ENCODE measurements at places on chromosomes 5 and 9.

GRCh38 chr9:93125331-93125894 lies 8.6 kb downstream of the NINJ1 start:
- DNase-seq: peak; percentile 5

DNA sequence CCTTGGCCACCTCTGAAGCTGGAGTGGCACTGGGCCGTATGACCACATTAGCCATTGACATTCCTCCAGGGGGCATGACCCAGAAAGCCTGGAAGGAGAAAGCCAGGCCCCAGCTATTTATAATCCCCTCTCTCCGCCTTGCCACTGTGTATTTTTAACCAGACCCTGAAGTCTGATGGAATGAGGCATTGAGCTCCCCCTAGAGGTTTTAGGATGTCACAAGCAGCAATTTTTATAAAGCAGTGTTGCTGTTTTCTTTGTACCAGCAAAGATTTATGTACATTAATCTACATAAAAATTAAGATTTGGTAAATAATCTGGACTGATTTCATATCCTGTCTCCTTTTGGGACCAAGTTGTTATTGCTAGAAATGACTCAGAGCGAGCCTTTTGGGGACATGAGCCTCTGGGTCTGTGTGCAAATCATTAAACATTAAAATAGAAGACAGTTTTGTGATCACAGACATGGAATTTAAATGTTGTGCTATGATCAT lies 127.1 kb downstream of the TRIO start:
- peak; percentile 38 for DNase-seq

GRCh38 chr9:90198956-90199355 lies 443.7 kb downstream of the DIRAS2 start:
- no peak for DNase-seq

GRCh38 chr5:89572696-89573095 lies 689.7 kb upstream of the MEF2C start:
- no peak for DNase-seq

DNA sequence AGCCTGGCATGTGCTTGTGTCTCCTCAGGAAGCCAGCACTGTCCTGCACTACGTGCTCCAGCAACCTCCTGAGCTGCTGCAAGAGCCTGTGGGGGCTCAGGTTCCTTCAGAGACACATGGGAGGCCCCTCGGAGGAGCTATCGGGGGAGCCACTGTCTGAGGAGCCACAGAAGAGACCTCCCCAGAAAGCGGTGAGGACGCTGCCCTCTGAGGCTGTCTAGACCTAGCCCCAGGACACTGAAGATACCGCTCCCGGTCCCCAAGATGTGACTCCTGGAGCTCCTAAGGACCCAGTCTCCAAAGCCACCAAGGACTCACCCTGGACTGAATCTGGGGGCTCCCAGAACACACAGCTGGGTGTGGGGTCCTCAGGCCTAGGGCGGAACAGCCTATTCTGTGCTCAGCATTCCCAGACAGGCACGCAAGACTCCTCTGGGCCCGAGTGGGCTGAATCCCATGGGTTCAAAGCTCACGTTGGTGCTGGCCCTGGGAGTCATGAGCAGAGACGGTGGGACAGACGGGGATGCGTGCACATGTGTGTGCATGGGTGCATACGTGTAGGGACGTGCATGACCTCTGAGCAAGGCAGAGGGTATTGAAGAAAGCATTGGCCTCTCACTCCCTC lies 50.0 kb downstream of the HRH2 start:
- DNase-seq: peak; percentile 7

- no peak for DNase-seq
Observed at GRCh38 chr5:96785326-96786109, 22.2 kb downstream of the ERAP1 start.

DNA sequence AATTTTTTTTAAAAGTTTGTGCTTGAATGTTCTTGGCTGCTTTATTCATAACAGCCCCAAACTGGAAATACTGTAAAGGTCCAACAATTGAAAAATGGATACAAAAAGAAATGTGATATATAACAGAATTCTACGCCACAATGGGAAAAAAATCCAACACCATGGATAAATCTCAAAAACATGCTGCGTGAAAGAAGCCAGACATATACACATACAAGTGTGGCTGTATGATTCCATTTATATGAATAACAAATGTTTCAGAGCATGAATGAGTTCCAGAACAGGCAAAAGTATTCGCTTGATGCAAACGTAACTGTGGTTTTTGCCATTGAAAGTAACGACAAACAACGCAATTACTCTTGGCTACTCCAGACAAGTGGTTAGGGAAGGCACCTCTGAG lies 7.2 kb upstream of the SFXN1 start:
- no peak for DNase-seq

DNA sequence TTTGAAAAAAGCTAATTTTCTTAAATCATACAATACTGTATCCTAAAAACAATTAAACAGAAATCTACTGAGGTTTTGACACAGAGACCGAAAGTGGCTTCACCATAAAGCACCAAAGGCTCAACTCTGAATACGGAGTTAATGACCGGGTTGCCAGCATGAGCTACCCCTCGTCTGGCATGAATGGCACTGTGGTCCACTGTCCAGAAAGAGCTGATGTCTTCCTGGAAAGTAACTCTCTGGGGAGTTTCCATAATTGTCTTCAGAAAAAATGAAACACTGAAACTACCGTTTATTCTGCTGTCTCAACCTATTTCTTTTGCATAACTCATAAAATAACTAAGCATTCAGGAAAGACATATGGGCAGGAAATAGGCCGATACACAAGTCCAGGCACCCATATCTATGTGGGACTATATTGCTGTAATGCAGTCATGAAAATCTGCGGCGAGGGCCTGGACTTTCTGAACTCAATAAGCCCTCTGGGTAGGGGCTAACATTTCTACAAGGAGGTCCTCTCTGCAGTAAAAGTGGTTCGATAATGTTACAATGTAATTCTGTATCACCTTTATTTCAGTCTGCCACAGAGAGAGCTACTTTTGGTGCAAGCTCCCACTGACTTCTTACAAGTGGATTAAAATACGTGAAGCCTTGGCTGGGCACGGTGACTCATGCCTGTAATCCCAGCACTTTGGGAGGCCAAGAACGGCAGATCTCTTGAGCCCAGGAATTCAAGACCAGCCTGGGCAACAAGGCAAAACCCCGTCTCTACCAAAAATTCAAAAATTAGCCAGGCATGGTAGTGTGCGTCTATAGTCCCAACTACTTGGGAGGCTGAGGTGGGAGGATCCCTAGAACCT lies 52.4 kb downstream of the ANKH start:
- DNase-seq: no peak

DNA sequence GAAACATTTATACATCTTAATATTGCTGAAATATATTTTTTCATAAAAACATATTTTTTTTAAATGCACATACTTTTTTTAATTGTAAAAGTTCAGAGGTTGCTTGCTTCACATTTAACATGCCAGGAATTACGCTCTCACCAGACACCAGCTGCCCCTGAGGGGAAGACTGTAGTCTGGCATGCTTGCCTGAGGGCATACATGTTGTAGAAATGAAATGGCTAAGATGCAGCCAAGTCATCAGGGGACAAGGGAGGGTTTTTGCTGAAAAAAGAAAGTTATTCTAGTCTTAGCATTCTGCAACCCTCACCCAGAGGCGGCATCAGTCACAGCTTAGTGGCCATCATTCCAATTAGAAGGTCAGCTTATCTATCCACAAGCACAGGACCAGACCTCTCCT lies 426.7 kb upstream of the FTMT start:
- no peak for DNase-seq

GRCh38 chr5:56532466-56532865 lies 282.9 kb upstream of the MAP3K1 start:
- DNase-seq: no peak

DNA sequence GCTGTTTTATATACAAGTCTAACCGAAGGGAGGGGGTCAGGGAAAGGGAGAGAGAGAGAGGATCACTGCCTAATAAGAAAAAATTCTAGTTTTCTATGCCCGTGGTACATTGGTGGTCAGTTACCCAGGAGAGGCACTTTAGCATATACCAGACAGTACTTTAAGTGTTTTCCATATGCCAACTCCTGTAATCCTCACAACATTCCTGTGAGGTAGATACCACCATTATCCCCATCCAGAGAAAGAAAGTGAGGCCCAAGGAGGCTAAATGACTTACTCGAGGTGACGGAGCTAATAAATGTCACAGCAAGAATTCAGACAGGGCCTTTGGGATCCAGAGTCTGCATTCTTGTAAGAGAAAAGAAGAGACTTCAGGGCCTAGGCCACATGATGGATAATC lies 161.8 kb downstream of the NTRK2 start:
- no peak for DNase-seq

GRCh38 chr5:150368526-150368925 lies 11.0 kb downstream of the TCOF1 start:
- DNase-seq: no peak

- no peak for DNase-seq
Observed at GRCh38 chr9:114055894-114056293, 22.2 kb downstream of the AMBP start.

- DNase-seq: no peak
Observed at GRCh38 chr5:61215996-61216395, 53.7 kb upstream of the SMIM15 start.
